Gastrocnemius medialis (tissue), 4 donors: ENCODE measurements at places on chromosomes 4 and X. TPM values are rescaled to one million over a fixed set of nuclear protein-coding genes. Genes with fewer than 3 reads are reported as not detected.

- no peak for DNase-seq
These were observed 22.4 kb downstream of the AFF1 start for GRCh38 chr4:86957215-86957614.

DNA sequence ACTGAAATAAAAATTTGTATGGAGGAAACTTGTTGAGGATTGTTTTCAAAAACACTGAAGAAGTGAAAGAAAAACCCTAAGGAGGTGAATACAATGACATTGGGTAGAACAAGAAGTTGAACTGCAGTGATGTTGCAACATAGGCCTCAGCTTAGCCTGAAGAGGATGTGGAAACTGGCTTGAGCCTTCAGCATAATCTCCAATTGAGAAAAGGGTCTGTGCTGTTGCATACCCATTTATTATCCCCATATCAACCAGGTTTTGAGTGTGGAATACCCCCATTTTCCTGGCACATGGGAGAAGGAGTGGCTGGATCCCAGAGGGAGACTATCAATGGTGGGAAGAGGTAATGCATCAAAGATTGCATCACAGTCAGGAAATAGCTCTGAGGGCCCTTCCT is 695.0 kb upstream of the HS3ST1 start:
- DNase-seq: no peak

DNA sequence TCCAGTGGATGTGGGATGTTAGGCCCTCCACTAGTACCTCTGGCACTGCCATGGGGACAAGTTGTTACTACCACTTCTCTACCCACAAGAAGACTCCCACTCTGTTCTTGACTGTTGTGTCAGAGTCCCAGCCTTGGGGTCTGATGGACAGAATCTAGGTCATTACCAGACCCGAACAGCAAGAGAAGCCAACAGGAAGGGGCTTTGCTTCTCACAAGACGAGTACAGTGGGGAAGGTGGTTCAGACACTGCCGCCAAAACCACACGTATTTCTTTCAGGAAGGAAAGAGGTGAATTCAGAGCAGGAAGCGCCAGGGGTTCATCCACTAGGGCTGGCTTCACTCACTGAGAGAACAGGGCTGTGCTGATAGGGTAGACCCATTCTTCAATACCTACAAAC is 161.3 kb upstream of the KIT start:
- DNase-seq: no peak

- DNase-seq: no peak
These were observed 588.3 kb upstream of the DIPK2B start for GRCh38 chrX:45788941-45789348.

DNA sequence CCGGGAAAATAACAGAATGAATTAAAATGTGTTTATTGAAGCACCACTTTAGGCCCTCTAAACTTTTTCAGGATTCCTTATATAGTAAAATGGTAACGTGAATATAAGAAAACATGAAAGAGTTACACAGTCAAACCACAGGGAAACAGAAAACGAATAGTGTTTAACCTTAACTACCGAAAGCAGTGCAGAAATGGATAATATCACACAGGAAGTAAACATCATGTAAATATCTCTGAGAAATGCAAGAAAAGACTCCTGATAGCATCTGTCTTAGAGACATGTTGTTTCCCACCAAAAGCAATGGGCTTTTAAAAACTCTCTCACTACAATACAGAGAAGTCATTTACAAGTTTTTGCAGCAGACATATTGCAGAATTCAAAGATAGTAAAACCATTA is 323.9 kb upstream of the CXXC4 start:
- DNase-seq: no peak

DNA sequence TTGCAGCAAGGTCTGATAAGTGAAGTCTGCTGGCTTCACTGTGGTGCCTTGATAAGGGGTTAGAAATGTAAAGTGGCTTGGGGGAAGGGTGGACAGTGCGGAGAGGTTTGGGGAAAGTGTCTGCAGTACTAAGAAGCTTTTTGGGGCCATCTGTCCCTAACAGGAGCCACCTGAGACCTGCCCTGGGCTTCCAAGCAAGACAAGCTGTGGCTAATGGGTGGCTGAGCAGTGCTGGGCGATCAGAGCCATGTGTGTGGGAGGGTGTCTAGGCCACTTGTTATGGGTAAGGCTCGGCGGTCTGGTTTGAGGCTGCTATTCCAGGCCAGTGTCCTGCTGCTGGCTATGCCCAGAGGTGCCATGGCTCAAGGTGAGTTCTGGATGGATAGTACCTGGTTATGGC is 185.4 kb upstream of the MTMR8 start:
- DNase-seq: no peak

Gene UGT2B11
- total RNA-seq: not detected

Gene AWAT1
- total RNA-seq: not detected
